ENCODE measurements at places on chromosomes 16 and 17. TPM values are rescaled to one million over a fixed set of nuclear protein-coding genes. Genes with fewer than 3 reads are reported as not detected.
A peak's percentile ranks its signal among the peaks of the same experiment; 100 is the strongest.

The NUDT21 gene
- total RNA-seq = 74.9 TPM

The ATP6V0C gene
- total RNA-seq = 201 TPM

- no peak for DNase-seq
These were observed 52.0 kb downstream of the MRM1 start for GRCh38 chr17:36653374-36653773.

- DNase-seq = no peak
These were observed 1.9 kb upstream of the CORO6 start for GRCh38 chr17:29624586-29624985.

- peak; percentile 82 for DNase-seq
These were observed 757 bp downstream of the ORMDL3 start for GRCh38 chr17:39926588-39927100.

DNA sequence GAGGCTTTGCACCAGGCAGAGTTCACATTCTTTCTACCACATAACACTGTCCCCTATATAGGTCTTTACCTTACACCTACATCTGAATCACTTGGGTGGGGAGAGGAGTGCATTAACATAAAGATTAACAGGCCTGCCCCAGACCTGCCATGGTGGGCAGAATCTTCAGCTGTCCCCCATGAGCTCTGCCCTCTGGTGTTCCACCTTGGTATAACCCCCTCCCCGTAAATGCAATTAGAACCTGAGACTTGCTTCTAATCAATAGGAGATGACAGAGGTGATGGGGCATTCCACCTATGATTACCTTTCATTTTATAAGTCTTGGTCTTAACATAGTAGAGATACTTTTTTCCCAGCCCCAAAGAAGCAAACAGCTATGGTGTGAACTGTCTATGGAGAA, 20.4 kb upstream of the GRIN2A start:
- DNase-seq = no peak

GRCh38 chr16:9484881-9485280, 393.4 kb downstream of the HAPSTR1 start:
- no peak for DNase-seq

DNA sequence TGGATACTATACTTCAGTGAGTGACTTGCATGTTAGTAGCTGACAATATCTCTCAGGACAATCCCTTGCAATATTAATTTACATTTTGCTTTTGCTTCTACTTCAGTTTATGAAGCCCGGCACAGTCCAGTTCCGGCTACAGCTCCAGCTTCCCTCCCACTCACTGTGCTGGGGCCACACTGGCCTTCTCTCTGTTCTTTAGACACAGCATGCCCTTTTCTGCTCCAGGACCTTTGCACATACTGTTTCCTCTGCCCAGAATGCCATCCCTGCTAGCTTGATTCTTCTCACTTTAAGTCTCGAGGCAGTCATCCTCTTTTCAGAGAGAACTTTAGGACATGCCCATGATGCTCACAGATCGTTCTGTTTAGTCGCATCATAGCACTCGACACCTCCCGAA, 25.5 kb upstream of the LRRC75A start:
- DNase-seq = no peak

DNA sequence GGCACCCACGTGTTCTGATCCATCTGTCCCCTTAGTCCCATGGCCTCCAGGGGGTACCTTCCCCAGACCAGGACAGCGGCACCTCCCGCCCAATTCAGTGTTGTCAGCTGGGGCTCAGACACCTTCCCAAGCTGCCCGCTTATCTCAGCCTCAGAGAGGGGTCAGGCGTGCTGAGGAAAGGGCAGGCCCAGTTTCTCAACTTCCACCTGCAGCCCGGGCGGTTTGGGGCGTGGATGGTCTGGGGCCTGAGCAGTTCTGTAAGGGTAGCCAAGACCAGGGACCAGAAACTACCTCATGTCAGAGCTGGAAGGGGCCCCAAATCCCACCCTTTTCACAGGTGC, 5.1 kb downstream of the PLCD3 start:
- peak; percentile 70 for DNase-seq

- peak; percentile 45 for DNase-seq
These were observed 562.7 kb upstream of the WSB1 start for GRCh38 chr17:26731005-26731921.

DNA sequence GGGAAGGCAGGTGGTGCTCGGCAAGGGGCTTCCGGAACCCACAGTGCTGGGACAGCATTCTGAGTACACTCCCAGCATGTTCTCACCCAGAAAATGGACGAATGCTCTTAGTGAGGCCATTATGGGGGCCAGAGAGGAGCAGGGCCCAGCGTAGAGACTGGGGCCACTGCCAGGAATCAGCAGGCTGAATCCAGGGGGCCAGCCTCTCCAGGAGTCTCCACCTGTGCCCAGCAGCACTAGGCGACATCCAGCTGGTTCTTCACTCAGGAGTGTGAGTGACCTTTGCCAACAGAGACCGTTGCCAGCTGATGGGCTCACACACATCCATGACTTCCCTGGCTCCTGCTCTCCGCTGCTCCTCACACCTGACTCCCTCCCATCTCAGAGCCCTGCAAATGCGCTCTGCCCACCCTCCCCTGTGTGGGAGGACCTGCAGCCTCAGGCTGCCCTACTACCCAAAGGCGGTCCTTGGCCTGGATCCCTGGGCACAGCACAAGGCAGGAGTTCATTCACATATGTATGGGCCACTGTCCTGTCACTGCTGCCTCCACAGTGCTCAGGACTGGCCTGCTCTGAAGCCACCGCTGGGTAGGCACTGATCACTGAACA, 5.1 kb downstream of the RHBDF1 start:
- no peak for DNase-seq

GRCh38 chr17:50955160-50955559, 89.0 kb upstream of the TOB1 start:
- DNase-seq = no peak
